ENCODE measurements at places on chromosomes 13 and 19. TPM values are rescaled to one million over a fixed set of nuclear protein-coding genes. Genes with fewer than 3 reads are reported as not detected.

DNA sequence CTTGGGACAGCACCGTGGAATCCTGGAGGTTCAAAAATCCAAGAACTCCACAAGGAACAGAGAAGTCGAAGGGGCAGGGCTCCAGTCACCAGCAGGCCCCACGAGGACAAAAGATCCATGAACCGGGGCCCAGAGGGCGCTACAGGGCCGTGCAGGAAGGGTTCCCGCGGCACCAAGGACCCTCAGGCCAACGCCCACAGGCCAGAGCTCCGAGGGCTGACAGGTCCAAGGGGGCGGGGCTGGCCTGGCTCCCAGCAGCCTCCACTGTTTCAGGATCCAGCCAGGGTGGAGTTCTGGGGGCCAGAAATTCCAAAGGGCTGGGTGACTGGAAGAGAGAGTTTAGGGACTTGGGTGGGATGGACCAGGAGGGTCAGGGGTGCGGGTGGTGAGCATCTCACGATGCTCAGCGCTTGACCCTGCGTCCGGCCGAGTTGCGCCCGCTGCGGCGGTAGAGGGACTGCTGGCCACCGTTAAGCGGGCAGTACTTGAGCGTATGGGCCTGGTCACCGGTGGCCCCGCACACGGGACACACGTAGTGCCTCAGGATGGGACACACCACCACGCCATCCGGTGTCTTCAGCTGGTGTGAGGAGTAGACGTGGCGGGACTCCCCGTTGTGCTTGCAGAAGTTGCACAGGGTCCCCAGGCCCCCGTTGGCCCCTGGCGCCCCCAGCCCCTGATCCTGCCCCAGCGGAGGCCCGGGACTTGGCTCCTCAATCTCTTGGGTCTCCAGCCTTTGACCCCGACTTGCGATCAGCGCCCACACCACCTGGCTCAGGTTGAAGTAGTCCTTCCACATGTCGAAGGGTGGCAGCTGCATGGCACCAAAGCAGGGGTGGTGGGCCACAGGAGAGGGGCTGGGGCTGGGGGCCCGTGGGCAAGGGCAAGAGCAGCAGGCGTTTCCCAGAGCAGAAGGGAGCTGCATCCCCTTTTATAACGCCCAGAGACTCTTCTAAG, at the start of gene NANOS2:
TSS of gene NANOS2 (minus strand) at position 905 of the 957 bp plus-strand sequence. CDS start at position 820, 85 bp downstream.
- DNase-seq: no peak

- no peak for DNase-seq
Observed at GRCh38 chr13:47932950-47933923, 67.8 kb downstream of the SUCLA2 start.

DNA sequence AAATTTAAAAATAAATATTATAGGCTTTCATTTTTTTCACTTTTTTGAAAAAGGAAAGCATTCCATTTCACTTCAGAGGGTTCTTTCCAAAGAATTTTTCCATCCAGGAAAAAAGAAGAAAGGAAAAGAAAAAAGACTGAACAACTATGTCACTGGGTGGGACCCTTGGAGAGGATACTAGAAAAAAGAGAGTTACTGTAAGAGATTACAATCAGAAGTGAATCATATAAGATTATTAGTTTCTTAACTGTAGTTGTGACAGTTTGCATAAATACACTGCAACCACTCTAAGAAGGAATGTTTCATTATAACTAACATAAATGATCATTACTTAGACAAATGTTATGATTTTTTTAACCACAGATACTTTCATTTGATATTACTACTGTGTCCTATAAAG, 87.8 kb downstream of the KLF12 start:
- no peak for DNase-seq

DNA sequence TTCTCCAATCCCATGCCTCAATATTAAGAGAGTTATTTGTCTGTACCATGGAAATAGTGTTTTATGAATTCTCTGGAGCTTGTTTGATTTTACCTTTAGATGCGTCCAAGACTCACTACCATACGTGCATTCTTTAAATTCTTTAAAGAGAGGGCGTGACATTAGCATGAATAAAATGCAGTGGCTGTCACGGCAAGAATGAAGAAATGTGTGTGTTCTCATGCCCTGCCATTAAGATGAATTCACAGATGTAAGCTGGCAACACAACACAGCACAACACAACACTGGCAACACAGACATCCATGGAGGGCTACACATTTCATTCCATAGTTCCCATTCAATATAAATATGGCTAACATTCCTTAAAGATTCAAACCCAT, 213.4 kb downstream of the ENOX1 start:
- DNase-seq: no peak

GRCh38 chr13:43307921-43308433, 284.6 kb downstream of the DNAJC15 start:
- DNase-seq: peak; percentile 65

- peak; percentile 17 for DNase-seq
Observed at GRCh38 chr13:73991384-73991783, 142.8 kb downstream of the KLF12 start.

The ZNF729 gene
- not detected for total RNA-seq

The ZNF470 gene
- 2.2 TPM for total RNA-seq

Measured in hematopoietic multipotent progenitor cell (in vitro differentiated cells).